LoVo (cell line): ENCODE measurements at places on chromosomes 12 and 14.

DNA sequence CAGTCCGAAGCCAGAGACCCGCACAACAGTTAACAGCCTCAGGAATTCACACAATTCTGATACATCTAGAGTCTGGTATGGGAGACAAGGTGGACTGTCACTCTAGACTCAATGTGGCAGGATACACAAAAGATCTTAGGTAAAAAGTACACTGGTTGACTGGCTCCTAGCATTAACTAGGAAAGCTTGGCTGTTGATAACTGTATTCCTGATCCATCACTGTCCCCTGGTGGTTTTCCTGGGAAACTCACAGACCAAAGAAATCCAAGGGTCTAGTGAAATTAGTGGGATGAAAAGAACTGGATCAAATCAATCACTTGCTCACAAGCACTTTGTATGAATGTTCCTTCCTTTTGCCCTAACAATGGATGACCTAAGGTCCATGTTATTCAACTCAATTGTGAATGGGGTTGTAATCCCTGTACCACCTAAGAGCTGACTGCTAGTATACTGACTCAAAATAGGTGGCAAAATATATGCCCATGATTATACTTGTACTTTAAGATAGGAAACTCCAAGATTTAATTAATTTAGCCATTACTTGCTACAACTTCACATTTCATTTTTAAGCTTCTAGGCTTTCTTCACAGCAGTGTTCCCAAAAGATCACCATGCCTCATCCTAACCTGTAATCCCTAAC is 14.0 kb downstream of the NPC2 start:
- DNase-seq = peak; percentile 9

DNA sequence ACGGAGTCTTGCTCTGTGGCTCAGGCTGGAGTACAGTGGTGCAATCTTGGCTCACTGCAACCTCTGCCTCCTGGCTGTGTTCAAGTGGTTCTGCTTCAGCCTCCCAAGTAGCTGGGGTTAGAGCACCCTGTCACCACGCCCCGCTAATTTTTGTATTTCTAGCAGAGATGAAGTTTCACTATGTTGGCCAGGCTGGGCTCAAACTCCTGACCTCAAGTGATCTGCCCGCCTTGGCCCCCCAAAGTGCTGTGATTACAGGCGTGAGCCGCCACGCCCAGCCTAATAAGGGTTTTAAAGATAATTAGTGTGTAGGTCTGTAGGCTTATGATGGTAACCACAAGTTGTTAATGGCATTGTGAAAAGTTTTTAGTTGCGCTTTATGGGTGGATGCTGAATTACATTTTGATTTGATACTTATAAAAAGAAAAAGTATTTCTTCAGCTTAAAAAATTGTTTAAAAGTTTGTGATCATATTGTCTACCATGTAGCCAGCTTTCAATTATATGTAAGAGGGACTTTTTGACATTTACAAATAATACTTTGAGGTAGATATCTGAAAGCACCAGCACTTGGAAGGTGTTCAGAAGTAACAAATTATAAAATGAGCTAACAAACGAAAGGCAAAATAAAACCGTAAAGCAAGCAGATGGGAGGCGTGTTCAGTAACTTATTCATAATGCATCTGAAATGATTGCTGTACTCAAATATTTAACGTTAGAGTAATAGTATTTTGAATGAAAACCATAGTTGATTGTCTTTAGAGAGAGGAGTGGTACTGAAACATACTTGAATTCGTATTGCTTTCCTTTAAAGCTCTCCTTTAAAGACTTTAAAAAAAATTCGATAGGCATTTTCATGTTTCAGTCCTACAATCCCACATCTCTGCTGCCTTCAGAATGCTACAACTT is 37.1 kb downstream of the MDM2 start:
- DNase-seq = no peak

DNA sequence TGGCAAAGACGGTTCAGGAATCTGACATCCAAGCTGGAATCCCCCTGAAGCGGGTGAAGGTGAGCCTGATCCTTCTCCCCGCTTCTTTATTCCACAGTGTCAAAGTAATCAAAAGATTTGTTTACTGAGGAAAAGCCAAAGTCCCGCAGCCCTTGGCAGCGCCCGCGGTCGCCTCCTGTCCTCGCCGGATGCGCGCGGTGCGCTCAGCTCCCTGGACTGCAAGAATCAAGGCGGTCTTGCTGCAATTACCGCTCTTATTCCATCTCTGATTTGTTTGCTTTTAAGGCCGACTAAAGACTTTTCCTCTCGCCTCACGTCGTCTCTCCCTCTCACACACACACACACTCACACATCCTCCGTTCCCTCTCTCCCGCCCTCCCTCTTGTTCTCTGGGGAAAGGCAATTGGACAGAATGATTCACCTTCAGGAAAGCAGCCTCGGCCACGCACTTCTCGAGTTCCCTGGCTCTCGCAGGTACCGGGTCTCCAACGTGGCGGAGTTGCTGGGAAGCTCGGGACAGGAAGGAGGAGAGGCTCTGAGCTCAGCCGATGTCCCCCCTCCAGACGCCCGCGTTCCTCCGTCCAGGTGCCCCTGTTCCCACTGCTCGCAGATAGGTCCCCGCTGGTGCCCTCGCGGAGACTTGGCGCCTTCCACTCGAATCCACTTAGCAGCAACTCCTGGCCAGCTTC is 68.6 kb upstream of the USP15 start:
- no peak for DNase-seq

DNA sequence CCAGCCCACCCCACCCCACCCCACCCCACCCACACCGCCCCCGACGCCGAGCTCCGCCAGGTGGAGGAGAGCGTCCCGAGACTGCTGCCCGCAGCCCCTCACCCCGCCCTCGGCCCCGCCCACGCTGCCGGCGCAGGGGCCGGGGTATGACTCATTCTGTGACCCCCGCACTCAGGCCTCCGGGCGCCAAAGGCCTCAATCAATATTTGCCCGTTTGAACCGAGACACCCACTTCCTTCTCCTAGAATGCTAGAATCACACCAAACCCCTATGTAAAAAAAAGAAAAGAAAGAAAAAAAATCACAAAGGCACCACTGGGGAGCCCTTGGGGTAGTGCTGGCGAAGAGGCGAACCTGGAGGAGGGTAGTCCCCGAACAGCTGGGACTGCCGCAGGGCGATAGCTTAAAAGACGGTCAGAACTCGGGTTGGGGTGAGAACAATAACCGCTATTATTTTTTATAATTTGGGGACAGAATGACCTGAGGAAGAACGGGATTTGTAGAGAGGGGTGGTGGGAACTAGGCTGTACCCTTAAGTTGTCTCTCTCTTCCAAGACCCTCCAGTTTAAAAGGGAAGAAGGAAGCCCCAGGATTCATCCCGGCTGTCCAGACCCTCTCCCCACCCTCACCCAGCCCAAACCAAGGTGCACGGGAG is 894 bp downstream of the KRT8 start:
- peak; percentile 81 for DNase-seq

DNA sequence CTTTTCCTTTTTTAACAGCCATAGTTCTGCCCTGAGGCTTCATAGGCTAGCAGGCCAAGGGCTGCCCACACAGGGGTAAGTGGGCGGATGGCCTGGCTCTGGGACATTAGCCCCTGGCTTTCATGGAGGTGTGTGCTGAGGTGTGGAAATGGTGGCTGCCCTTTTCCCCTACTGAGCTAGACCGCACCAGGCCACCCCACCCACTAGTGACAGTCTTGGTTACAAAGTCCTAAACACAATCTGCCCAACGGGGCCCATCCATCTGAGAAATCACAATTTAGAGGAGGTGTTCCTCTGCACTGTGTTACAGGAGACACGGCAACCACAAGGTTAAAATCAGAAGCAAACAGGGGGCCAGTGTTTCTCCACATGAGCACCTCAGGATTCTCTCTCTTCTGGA is 35.6 kb downstream of the APPL2 start:
- DNase-seq = no peak

DNA sequence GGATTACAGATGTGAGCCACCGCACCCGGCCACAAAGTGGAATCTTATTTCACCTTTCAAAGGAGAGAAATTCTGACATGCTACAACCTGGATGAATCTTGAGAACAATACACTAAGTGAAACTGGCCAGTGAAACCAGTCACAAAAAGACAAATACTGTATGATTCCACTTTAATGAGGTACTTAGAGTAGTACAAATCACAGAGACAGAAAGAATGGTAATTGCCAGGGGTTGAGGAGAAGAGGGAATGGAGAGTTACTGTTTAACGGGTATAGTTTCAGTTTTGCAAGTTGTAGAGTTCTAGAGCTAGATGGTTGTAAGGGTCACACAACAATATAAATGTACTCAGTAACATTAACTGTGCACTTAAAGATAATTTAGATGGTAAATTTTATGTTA is 33.4 kb downstream of the ADIPOR2 start:
- no peak for DNase-seq

DNA sequence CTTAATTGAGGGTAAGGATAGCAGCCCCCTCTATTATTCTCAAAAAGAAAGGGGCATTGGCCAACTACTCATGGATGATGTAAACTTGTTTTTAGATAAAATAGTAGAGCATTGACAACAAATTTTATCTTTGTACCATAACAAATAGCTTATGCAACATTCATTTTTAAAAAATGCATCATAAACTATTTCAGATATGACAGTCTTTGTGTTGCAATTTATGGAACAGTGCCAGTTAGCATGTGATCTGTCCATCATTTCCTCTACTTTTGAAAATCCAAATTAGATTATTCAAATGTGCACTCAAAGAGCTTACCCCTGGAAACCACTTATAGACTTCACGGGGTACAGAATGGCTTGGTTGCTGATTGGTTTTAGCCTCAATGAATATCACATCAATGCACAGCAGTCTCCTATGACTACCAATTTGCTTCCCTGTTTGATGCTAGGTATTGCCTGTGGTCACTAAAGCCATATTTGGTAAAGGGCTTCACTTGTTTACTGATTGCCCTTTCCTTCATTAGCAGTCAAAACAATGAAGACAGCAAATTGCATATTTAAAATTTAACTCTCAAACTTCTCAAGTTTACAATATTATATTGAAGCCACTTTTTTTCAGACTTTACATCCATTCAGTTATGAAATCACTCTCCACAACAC is 274.9 kb upstream of the MGAT4C start:
- DNase-seq = no peak

DNA sequence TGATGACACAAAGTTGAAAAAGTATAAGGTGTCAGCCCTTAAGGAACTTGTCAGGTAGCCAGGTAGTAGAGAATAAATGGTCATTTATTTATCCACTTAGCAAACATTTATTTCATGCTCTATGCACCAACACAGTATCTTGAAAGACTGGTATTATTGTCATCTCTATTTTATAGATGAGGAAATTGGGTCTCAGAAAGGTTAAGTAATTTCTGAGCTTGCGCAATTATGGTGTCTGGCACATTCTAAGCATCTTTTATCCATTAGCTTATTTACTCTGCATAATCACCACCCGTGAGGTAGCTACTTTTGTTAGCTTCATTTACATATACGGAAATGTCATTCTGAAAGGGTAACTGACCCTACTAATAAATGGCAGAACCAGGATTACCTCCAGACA is 2.5 kb upstream of the UTP20 start:
- DNase-seq = no peak

DNA sequence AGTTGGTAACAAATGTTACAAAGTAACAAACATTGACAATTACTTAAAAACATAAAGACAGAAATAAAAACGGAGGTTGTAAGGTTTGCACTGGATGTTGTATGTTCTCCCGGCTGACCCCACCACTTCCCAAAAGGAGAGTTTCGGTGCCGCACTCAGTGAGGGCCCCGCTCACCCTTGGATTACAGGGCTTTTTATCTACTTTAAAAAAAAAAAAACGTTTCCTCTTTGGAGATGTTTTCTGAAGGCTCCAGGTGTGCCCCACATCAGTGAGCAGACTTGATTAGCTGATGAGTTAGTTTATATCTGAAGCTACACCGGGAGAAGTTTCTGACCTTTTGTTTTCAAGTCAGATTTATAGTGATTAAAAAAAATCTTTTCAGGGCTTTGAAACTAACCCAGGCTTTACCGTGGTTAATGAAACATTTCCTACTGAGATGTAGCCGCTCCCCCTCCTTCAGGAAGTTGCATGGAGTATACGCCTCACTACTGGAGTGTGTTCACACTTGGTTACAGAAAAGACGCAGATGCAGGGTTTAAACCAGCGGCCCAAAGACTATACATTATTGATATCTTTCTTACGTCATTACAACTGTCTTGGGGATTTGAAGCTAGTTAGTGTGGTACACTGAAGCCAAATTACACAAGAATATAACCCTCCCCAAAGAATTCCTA is 38.0 kb upstream of the BCL7A start:
- DNase-seq = no peak

GRCh38 chr14:68862954-68863594 is 70.2 kb upstream of the ZFP36L1 start:
- peak; percentile 77 for DNase-seq

- DNase-seq = no peak
Observed at GRCh38 chr12:101439236-101439635, 31.7 kb upstream of the ARL1 start.

GRCh38 chr12:117143008-117143532 is 43.9 kb upstream of the TESC start:
- DNase-seq = no peak

DNA sequence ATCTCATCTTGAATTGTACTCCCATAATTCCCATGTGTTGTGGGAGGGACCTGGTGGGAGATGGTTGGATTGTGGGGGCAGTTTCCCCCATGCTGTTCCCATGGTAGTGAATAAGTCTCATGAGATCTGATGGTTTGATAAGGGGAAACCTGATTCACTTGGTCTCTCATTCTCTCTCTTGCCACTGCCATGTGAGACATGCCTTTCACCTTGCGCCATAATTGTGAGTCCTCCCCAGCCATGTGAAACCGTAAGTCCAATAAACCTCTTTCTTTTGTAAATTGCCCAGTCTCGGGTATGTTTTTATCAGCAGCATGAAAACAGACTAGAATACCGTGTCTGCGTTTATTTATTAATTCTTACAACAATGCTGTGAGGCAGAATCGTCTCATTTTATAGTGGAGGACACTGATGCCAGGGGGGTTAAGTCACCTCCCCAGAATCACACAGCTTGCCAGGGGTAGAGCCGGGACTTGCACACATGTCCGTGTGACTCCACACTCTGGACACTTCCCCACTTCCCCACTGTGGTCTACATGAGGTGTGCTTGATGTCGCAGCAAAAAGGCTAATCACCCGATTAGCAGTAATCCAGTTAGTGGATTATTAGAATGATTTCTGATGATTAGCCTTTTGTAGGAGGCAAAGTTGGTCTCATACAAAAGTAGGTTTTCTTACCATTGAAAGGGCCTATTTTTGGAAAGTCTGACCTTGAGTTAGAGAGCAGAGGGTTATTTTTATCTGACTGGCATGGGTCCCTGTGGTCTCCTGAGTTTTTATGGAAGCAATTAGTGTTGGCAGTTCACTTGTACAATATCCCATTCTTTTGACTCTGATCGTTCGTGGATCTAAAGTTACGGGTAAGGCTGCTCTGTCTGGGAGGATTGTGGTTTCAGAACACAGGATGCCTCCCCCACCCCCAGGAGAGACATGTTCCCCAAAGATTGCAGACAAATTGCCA is 47.4 kb upstream of the BCL7A start:
- no peak for DNase-seq

GRCh38 chr14:37585971-37586796 is 8.9 kb downstream of the FOXA1 start:
- DNase-seq = no peak

GRCh38 chr14:65195042-65195719 is 92.9 kb upstream of the MAX start:
- DNase-seq = no peak

GRCh38 chr12:50507930-50508329 is 3.1 kb downstream of the DIP2B start:
- no peak for DNase-seq
